ENCODE measurements at places on chromosomes 6 and 20.
A peak's percentile ranks its signal among the peaks of the same experiment; 100 is the strongest.

DNA sequence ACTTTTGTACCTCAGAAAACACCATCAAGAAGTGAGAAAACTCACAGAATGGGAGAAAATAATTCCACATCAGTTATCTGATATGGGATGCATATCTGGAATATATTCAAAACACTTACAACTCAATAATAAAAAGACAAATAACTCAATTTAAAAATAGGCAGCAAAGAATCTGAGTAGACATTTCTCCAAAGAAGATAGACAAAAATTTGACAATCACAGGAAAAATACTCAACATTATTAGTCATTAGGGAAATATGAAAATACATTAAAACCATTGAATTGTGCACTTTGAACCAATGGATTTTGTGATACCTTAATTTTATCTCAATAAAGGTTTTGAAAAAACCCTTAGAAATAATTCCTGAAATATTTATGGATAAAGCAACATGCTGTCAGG lies 36.9 kb upstream of the STMND1 start:
- no peak for DNase-seq

DNA sequence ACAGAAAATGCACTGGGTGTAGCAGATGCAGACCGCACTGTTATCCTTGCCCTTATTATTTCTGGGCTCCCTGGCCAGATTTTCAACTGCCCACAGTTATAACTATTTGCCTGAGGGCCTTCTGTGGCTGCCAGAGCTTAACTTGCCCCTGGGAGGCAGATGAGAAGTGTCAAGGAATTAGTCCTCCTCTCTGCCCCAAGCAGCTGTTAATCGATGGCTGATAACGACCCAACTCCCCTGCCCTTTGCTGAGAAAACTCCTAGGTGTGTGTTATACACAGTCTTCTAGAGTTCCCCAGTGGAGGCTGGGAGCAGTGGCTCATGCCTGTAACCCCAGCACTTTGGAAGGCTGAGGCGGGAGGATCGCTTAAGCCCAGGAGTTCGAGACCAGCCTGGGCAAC lies 44.4 kb upstream of the SHLD1 start:
- DNase-seq: no peak

GRCh38 chr6:167689751-167690150 lies 137.0 kb upstream of the AFDN start:
- DNase-seq: no peak

DNA sequence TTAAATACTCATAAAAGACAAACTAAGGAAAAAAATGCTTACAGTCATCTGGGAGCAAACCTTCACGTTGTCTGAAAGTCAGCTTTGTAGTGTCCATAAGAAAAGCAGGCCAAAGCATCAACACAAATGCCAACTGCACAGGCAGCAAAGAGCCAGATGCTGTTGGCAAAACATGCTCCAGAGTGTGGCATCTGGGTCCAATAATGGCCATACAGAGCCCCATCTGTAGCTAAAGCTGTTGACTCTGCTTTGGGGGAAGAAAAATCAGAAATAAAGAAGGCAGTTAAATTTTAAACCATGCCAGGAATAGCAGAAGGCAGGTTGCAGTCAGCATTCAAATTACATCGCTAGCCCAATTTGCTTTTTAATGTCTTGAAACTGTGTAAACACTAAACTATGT lies 776.3 kb downstream of the EYS start:
- DNase-seq: no peak

DNA sequence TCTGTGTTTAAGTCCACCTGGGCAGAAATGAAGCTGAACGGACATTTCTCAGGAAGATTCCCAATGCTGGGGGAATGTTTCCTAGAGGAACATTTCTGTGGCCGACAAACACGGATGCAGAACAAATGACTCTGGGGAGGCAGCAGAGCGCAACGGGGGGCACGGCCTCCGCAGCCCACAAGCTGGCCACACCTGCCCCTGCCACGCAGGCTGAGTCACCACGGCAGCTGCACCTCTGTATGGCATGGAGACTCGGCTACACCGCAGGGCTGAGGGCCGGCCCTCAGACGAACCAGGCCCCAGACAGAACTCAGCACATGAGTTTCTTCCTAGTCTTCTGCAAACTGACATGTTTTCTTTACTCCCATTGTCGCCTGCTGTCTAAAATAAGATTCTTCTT lies 10.0 kb upstream of the PRR18 start:
- no peak for DNase-seq

DNA sequence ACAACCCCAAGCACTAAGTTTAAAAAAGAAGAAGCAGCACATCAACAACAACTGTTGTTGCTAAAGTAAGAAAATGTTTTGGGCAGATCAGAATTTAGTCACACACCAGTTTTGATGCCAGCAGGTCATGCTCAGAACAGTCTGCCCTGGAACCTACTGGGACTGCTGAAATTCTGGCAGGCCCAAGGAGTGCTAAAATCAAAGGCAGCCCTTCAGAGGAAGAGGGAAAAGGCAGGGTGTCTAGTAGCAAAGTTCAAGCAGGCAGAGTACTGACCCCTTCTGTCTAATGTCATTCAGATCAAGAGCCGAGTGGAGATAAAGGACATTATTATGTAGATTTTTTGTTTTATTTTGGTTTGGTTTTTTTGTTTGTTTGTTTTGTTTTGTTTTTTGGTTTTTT lies 96.6 kb upstream of the LOC128125822 start:
- DNase-seq: no peak

DNA sequence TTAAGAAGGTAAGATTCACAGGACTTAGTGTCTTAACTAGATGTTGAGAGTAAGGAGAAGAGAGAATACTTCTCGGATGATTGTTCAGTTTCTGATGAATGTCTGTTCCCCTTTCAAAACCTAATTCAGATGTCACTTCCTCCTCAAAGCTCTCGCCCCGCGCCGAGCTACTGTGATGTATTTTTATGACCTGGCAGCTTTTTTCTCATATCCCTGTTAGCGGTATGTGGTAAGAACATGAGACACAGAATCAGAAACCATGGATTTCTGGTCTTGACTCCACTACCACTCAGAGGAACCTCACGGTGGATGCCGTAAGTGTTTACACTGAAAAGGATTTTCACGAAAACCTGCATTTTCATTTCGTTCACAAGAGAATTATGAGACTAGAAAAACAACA lies 48.4 kb downstream of the CEP43 start:
- DNase-seq: peak; percentile 34

DNA sequence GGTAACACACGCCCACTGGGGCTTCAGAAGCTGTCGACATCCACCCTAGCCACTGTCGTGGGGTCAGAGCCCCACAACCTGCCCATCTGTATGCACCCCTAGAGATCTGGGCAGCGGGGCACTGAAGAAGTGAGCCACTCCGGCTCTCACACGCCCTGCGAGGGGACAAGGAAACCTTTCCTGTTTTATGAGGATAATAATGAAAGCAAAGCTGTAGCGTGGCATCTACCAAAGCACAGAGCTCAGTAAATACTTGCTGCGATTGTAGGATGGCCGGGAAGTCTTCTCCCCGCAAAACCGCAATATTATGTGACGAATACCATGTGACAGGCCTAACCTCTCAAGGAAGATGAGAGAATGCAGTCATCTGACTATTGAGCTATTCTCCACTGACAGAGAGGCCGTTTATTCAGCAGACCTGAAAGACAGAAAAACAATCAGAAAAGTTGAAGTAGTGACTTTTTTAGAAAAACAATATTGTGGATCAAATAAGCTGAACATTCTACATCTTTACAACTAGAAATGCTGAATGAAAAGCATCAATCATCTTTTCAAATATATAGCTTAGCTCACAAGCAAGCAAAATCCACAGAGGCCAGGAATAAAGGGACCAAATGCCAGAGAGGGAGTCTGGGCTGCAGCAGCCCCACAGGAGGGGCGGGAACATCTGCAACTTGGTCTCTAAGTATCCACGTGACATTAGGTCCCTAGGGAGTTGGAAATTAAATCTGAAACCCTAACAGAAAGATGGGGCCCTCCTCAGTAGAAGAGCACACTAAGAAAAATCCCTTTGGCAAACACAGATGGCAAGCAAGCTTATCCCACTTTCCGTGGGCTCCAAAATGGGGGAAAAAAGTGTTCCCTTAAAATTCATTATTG lies 207.8 kb downstream of the TTLL2 start:
- DNase-seq: no peak

DNA sequence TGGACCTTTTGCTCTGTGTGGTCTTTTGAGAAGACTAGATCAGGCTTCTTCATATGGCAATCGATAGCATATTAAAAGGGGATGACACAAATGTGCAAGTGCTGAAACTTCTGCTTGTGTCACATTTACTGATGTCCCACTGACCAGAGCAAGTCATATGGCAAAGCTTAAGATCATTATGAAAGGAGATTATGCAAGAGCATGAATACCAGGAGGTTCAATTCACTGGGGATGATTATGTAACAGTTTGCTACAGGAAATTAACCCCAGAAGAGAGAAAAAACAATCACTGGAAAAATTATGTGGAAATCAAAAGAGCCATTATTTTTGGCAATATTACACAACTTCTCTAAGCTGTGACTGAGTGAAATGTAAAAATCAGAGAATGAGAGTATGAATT lies 13.7 kb upstream of the PRDM13 start:
- DNase-seq: no peak

- DNase-seq: no peak
These were observed 33.1 kb upstream of the PNRC1 start for GRCh38 chr6:89047473-89047872.

DNA sequence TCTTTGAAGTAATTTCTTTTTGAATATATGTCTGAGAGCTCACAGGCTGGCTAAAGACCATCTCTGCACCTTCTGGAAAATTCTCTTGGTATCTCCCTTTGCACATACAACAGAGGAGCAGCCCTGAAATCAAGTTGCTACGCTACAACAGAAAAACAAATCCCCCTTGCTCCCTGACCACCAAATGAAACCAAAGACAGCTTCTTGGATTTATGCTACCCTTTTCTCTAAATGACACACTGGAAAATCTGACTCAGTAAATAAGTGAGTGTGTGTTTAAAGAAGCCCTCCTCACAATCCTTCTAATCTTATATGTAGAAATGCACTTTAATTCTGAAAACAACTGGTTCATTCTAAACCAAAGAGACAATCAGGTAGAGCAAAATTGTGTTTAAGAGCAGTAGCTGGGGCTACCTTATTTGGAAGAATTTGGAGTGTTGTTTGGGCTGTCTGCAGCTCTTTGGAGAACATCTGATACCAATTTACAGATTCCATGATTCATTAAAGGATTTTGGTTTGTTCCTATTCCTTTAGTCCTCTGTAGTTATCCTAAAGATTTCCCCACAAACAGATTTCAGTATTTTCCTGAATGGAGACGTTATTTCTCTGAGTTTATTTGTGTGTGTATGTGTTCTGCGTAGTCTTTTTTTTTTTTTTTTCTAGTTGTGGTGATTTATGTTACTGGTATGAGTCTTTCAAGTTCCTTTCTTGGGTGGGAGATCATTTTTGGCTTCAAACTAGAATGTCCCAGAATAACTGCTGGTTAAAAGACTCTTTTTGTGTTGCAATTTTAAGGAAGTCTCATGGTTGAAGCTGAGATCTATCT lies 36.4 kb upstream of the UTRN start:
- DNase-seq: no peak

DNA sequence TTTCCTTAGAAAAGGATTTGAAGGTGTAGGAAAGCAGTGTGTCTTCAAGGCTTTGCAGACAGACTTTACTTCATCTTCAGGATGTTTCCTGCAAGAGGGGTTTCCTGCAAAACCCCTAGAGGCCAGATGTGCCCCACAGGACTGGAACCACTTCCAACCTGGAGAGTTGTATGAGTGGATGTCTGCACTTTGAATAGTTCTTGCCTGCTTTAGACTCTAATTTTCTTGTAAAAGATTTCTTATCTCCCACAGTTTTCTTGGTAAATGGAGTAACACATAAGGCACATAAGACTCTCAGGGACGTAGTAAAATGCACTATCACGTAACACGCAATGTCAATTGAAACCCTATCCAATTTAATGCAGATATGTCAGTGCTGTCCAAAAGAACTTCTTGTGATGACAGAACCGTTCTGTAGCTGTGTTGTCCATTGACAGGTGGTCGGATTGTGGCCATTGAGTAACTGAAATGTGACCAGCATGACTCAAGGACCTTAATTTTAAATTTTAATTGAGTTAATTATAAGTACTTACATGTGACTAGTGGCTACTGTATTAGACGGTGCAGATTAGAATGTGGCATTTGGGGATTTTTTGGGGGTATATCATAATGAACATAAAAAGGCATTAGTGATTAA lies 118.7 kb downstream of the JARID2 start:
- DNase-seq: no peak

GRCh38 chr20:40393197-40394079 lies 295.6 kb downstream of the MAFB start:
- DNase-seq: no peak

GRCh38 chr6:157203312-157203744 lies 120.0 kb downstream of the TMEM242 start:
- DNase-seq: no peak

GRCh38 chr6:121608270-121608669 lies 172.8 kb downstream of the GJA1 start:
- no peak for DNase-seq

DNA sequence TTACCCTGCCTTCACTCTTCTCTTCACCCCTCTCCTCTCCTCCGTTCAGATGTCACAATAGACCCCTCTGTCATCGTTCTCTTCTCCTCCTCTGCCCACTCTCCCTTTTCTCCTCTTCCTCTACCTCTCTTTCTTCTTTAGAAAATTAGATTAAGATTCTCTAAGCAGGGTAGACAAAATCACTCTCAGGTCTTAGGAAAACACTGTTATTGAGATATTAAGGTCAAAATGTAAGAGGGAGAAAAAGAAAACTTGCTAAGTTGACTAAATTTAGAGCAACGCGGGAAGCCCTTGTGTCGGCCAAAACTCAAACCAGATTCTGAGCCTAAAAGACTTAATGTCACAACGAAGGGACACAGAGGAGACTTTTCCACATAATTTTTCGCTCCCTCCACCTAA lies 22.1 kb upstream of the ZNF184 start:
- DNase-seq: no peak

DNA sequence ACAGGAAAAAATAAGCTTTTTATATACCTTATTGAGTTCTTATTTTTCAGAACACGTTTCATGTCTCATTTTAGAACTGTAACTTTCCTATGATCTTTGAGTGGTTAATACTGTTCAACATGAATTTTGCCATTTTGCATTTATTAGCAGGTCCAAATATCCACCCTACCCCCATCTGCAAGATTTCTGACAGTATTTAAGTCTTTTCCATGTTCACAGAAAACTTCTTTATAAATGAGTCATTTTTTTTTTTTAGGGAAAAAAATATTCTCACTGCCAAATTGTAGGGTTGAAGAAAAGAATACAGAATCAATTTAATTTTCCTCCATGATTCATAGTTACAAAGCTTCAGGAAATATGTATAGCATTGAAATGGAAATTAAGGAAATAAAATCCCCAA lies 101.8 kb downstream of the COL21A1 start:
- no peak for DNase-seq

DNA sequence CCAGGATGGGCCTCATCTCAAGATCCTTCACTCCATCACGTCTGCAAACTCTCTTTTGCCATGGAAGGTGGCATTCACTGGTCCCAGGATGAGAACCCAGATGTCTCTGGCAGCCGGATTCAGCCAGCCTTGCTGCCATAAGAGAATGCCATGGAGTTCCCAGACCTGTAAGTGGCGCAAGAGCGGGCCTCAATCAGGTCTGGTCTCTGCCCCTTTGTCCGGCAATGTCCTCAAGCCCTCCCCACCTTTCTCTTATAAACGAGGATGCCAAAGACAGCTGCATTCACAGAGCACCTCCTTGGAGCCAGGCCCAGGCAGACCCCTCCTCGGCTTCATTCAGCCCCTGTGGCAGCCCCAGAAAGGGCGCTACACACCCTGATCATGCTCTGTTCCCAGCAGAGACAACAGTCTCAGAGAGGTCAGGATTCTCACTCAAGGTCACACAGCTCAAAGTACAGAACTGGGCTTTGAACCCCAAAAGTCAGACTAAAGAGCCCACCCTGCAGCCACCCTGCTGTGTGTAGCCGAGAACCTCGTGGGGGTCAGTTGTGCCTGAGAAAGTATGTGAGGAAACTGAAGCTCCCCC lies 263.7 kb downstream of the TAF4 start:
- no peak for DNase-seq

Measured in activated CD4-positive, alpha-beta T cell treated with anti-CD3 and anti-CD28 coated beads for 24 hours (primary cell).